Liver (tissue), 10 donors: ENCODE measurements at places on chromosomes 7 and 10. TPM values are rescaled to one million over a fixed set of nuclear protein-coding genes. Genes with fewer than 3 reads are reported as not detected.

Gene ADRA2A
- 0.15 TPM for polyA plus RNA-seq

Gene CHAT
- not detected for polyA plus RNA-seq

Gene PLAU
- polyA plus RNA-seq, result 0.91 TPM

Gene DDIT4
- polyA plus RNA-seq, result 47.4 TPM

Gene YKT6
- 20.3 TPM for polyA plus RNA-seq

Gene HERPUD2
- polyA plus RNA-seq, result 9.7 TPM

Gene GAD2
- polyA plus RNA-seq, result not detected

Gene OGDH
- 10.8 TPM for polyA plus RNA-seq

Gene TMEM254
- 33.2 TPM for polyA plus RNA-seq

Gene FKBP9
- polyA plus RNA-seq, result 13.7 TPM

Gene IFIT1B
- not detected for polyA plus RNA-seq

Gene LRMDA
- 15.8 TPM for polyA plus RNA-seq

Gene GPR141
- not detected for polyA plus RNA-seq

Gene COMTD1
- polyA plus RNA-seq, result 44.2 TPM

Gene ZPBP
- not detected for polyA plus RNA-seq

Gene GIMAP5
- 9.7 TPM for polyA plus RNA-seq

Gene ADRB1
- 0.16 TPM for polyA plus RNA-seq

Gene LIPN
- polyA plus RNA-seq, result not detected

Gene EFCAB10
- polyA plus RNA-seq, result not detected

Gene DEPP1
- polyA plus RNA-seq, result 79.3 TPM

Gene GRM8
- polyA plus RNA-seq, result 0.28 TPM

Gene MLXIPL
- polyA plus RNA-seq, result 316 TPM

Gene SORCS3
- not detected for polyA plus RNA-seq

Gene PLAC9
- 3.4 TPM for polyA plus RNA-seq

Gene BTBD16
- polyA plus RNA-seq, result 2.8 TPM

Gene TMEM26
- polyA plus RNA-seq, result 0.31 TPM

Gene CYP3A7
- 85.6 TPM for polyA plus RNA-seq

Gene OPTN
- 21.5 TPM for polyA plus RNA-seq

Gene NUDT13
- polyA plus RNA-seq, result 3.5 TPM

Gene FLNC
- polyA plus RNA-seq, result 0.37 TPM

Gene RNF32
- 0.73 TPM for polyA plus RNA-seq

Gene PIK3AP1
- polyA plus RNA-seq, result 58.8 TPM

Gene ELOVL3
- polyA plus RNA-seq, result not detected

Gene GPR26
- polyA plus RNA-seq, result not detected

Gene INMT
- 41.0 TPM for polyA plus RNA-seq

Gene C10orf67
- polyA plus RNA-seq, result not detected

Gene CADPS2
- 5.6 TPM for polyA plus RNA-seq

Gene EIF3B
- 58.3 TPM for polyA plus RNA-seq

Gene MCMBP
- polyA plus RNA-seq, result 15.2 TPM

Gene ST7
- 13.5 TPM for polyA plus RNA-seq

Gene SCIN
- 0.05 TPM for polyA plus RNA-seq

Gene MACC1
- polyA plus RNA-seq, result 0.07 TPM

Gene TBXAS1
- polyA plus RNA-seq, result 4.1 TPM

Gene THNSL1
- 5.0 TPM for polyA plus RNA-seq

Gene BAIAP2L1
- polyA plus RNA-seq, result 8.9 TPM

Gene EPO
- 22.9 TPM for polyA plus RNA-seq

Gene AOAH
- polyA plus RNA-seq, result 2.4 TPM
